ENCODE measurements at places on chromosomes 2 and 18. TPM values are rescaled to one million over a fixed set of nuclear protein-coding genes. Genes with fewer than 3 reads are reported as not detected.

PGAP1 gene
- 6.6 TPM for total RNA-seq

CD8B2 gene
- not detected for total RNA-seq

RANBP2 gene
- 75.8 TPM for total RNA-seq

FAM124B gene
- 5.7 TPM for total RNA-seq

ANKRD23 gene
- total RNA-seq: 4.3 TPM

TEX44 gene
- not detected for total RNA-seq

CPO gene
- total RNA-seq: 2.4 TPM

CDH20 gene
- 5.1 TPM for total RNA-seq

ZNF2 gene
- total RNA-seq: 2.1 TPM

TMEM87B gene
- 15.2 TPM for total RNA-seq

DUSP2 gene
- 6.8 TPM for total RNA-seq

CTLA4 gene
- total RNA-seq: 2.5 TPM

GALNT13 gene
- 10.8 TPM for total RNA-seq

C2orf78 gene
- total RNA-seq: not detected

OR6B2 gene
- total RNA-seq: not detected

SCN2A gene
- total RNA-seq: 0.38 TPM

HEATR5B gene
- total RNA-seq: 49.6 TPM

SERPINB2 gene
- 0.51 TPM for total RNA-seq
